ENCODE measurements at places on chromosomes 5 and 9.

GRCh38 chr9:92385953-92386352, 18.4 kb downstream of the OGN start:
- DNase-seq, result no peak

DNA sequence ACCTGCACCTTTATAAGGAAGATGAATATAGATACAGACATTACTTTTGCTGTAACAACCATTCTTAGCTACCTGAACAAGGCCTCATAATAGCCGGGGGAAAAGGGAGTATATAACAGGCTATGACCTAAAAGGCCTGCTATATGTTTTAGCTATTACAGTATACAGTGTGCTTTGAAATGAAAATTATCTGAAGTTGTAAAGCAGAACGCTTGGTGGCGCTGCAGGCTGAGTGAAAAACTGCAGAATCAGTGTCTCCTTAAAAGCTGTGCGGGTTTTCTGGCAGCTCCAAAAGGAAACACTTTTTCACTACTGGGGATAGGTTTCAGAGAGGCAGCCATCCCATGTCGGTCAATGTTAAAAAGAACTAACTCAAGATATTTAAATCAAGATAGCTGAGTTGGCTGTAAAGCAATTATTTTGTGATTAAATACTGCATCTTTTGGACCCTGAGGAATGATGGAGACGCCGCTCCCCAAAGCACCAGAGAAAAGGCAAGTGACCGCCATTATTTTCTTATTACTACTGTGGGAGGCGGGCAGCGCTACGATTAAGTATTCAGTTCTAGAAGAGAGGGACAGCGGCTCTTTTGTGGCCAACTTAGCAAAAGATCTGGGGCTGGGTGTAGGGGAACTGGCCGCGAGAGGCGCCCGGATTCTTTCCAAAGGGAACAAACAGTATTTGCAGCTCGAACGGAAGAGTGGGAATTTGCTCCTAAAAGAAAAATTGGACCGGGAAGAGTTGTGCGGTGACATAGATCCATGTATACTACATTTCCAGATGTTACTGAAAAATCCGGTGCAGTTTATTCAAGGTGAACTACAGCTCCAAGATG, 5.9 kb downstream of the PCDHB6 start:
- DNase-seq, result no peak

- peak; percentile 89 for DNase-seq
Observed at GRCh38 chr9:114409103-114409780, 21.5 kb upstream of the AKNA start.

GRCh38 chr5:112338681-112339337, 80.3 kb downstream of the EPB41L4A start:
- DNase-seq, result no peak

DNA sequence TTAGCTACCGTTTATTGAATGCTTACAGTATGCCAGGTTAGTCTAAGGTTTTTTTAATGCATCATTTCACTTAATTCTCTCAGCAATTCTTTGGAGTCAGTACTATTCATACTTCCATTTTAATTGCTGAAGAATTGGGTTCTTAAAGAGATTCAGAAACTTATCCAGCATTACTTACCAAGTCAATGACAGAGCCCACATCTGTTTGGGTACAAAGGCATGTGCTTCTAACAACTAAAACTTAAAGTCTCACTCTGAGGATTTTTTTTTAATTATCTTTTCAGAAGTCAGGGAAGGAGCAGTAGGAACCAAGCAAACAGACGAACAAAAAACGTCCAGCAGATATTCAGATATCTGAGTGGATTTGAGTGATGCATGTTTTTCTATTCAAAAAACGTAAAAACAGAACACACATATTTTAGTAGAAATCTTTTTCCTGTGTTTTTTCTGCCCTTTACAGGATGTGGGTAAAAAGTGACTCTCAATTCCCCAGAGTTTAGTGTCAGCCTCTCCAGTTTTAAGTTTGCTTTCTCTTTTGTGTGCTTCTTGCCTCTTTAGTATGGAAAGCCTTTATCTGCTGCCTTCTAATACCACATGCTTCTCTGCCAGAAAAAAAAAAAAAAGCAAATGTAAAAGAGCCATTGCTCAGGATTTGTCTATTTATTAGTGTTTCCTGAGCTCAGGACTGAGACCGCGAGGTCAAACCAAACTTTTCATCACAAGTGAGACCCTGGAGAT, 118.0 kb downstream of the PRKACG start:
- DNase-seq, result no peak

GRCh38 chr9:114315723-114316363, 7.1 kb upstream of the ORM1 start:
- peak; percentile 81 for DNase-seq

- no peak for DNase-seq
Observed at GRCh38 chr5:16871746-16872339, 64.2 kb downstream of the MYO10 start.

DNA sequence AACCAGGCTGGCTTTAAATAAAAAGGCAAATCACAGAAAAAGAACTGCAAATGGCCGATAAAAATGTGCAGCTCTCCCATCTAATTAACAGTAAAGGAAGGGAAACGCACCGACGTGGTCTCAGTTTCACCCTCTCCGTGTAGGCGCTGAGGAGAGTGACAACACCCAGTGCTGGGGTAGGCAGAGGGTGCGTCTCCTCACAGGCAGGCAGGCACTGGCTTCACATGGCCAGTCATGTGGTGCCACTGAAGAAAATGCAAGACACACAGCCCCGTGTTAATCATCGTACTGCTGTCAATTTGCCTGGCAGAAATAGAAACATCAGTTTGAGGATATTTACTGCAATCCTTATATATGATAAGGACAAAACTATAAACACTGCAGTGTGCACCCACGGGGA, 178.4 kb downstream of the FANCC start:
- DNase-seq, result no peak

DNA sequence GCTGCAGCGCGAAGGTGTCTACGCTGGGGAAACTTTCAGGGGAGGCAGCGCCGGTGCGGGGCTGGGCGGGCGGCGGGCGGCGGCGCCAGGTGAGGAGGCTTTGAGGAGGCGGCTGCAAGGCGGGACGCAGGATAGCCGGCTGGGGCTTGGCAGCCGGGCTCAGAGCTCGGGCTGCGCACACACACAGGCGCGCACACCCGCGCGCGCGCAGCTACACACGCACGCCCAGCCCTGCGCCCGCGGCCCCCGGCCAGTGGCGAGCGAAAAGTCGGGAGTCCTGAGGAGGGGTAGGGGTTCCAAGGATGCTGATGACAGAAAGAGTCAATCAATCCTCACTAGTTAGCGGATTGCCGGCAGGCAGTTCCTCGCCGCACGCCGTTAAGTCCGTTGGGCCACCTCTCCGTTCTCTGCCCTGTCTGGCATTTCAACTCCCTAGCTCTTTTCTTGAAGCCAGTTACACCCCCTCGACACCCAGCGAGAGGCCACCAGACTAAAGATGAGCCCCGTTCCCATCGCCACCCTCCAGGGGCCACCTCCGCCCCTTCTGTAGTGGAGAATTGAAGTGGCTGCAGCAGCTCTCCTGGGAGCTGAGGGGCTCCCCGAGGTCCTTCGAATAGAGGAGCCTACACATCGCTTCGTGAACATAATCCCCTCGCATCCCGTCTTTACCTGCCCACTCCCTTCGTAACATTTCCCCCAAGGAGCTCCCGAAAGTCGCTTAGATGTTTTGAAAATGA, 1640.3 kb upstream of the C9orf72 start:
- DNase-seq, result no peak

DNA sequence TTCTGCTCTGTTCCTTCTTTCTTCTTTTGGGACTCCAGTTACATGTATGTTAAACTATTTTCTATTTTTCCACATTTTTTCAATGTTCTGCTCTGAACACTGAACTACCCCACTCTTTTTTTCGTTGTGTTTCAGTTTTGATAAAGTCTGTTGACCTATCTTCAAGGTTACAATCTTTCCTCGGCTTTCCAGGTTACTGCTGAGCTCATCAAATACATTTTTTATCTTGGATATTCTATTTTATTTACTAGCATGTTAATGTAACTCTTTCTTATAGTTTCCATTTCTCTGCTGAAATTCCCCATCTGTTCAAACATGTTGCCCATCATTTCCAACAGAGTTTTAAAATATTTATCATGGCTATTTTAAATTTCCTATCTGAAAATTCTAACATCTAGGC, 13.8 kb downstream of the NEUROG1 start:
- no peak for DNase-seq

- no peak for DNase-seq
Observed at GRCh38 chr5:173648308-173648866, 31.9 kb upstream of the BOD1 start.

DNA sequence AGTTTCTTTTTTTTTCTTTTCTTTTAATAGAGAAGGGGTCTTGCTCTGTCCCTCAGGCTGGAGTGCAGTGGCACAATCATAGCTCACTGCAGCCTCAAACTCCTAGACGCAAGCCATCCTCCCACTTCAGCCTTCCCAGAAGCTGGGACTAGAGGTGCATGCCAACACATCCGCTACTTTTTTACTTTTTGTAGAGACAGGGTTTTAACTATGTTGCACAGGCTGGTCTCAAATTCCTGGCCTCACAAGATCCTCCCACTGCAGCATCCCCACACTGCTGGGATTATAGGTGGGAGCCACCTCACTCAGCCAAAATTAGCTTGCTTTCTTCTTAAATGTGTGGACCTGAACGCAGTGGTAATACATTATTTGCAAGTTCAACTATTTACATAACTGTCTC, 66.1 kb downstream of the SERINC5 start:
- no peak for DNase-seq

DNA sequence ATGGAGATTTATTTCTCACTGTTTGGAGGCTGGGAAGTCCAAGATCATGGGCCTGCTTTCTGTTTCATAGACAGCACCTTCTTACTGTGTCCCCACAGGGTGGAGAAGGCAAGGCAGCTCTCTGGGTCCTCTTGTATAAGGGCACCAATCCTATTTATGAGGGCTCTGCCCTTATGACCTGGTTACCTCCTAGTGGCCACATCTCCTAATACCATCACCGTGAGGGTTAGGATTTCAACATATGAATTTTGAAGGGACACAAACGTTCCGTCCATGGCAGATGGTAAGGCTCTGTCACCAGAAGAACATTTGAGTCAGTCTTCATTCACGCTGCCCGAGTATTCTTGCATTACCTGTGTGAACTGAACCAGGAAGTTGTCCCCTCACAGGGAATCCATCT, 48.4 kb downstream of the ANKRD33B start:
- no peak for DNase-seq

DNA sequence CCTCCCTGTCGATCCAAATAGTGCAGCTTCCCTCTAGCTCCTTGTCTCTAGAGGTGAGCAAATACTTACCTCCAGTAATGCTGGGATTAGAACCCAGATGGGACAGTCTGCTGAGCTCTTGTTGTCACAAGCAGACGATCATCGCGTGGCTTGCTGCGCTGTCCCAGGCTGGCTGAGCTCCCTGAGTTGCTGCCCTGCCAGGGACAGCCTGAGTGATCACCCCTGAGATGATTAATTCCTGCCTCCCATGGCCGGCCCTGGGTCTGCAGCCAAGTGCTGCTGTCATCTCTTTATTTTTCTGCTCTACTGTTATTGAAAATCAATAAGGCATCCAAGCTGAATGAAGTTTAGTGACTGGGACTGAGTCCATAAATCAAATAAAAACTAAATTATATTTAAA, 94.0 kb upstream of the ALDH1B1 start:
- no peak for DNase-seq

DNA sequence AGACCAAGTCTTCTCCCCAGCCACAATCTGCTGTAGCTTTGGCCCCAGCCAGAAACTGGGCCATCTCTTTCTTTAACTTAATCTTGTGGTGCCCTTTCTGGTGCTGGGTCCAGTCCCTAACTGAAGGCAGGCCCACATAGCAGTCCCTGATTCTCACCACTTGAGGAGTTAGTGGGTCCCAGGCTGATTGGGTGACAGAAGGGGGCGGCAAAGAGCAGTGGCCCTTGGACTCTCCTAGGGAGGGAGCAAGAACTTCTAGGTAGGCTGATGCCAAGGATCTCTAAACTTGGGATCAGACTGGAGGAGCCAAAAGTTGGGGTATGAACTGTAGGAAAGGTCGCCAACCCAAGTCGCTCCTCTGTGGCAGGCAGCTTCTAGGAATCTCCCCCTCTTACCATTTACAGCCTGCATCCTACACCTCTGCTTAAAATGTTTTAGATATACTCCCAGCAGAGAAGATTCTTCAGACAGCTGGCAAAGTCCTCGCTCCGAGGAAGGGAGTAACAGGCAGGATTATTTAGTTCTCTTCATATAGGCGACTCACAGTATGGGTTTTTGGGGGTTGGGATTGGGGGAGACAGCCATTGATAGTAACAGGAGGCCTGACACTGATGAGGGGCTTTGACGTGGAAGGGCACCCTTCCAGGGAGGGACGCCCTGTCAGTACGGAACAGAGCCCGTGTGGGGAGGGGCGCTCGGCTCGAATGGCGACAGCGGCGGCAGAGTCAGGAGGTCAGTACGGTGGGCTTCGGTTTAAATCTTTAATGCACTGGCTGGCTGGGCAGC, 2.0 kb upstream of the CCL27 start:
- DNase-seq, result peak; percentile 86

GRCh38 chr9:87640385-87640795, 85.5 kb upstream of the CTSL start:
- DNase-seq, result no peak

DNA sequence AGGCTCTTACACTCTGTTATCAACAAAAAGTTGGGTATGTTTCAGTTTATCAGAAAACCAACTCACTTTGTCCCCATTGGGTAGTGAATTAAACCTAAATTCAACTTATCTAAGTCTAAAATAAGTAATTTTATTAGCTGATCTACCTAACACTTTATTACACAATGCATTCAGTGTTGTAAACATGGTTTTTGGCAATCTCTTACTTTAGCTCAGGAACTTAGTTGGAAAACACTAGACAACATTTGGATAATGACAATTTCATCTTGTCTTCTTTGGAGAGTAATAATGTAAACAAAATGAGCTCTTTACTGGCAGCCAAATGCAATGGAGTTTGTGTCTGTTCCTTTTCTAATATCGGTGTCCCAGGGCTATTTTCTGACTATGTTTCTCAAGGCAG, 33.0 kb downstream of the FGF10 start:
- DNase-seq, result no peak

- no peak for DNase-seq
Observed at GRCh38 chr5:165786073-165786472, 2280.7 kb downstream of the MAT2B start.

- DNase-seq, result no peak
Observed at GRCh38 chr5:14086261-14086660, 56.9 kb upstream of the TRIO start.

DNA sequence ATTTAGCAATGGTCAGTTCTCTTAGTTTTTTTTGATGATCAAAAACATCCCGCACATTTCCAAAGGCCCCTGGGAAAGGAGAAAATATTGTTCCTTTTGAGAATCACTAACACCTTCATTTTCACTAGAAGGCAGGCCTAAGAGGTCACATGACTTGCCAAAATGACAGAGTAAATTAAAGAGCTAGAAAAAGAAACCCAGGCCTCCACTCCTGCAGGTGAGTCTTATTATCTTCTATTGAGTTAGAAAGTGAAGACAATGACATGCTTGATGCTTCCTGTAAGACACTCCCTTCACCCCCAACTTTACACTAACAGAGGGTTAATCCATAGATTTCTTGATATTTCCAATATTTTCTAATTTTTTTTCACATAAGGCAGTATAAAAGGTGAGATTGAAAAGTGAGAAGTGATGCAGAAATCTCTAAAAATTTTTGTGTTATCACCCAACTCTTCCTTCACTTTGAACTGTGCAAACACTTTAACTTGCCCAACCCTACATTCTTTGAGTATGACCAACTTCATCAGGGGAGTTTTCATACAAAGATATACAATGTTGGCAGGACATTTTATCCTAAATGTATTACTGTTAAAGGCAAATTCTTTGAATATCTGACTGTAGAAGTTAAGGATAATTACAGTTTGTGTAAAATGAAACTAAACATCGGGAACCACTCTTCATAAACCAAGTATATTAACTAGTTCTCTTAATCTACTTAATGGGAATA, 57.1 kb downstream of the SUB1 start:
- DNase-seq, result no peak
